Right ventricle myocardium superior (tissue), 1 donor: ENCODE measurements at places on chromosomes 5 and 9.

GRCh38 chr5:110846398-110847001 lies 107.7 kb downstream of the SLC25A46 start:
- no peak for DNase-seq

DNA sequence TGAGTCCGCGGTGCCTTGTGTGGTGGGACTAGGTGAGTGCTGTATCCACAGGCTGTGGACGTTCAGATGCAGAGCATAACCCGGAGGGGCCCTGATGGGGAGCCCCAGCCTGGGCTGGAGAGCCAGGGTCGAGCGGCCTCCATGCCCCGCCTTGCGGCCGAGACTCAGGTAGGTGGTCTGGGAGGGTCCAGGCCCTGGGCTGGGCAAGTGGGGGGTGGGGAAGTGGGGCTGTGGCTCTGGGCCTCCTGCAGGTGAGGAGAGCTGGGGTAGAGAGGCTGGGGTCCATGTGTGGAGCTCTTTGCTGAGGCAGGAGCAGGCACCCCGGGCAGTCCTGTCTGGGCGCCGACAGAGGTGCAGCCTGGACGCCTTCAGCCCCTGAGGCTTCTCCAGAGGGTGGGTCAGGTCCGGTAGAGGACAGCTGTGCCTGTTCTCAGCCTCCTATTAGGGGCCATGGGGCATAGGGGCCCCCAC lies 241.1 kb downstream of the CACNA1B start:
- DNase-seq = no peak

DNA sequence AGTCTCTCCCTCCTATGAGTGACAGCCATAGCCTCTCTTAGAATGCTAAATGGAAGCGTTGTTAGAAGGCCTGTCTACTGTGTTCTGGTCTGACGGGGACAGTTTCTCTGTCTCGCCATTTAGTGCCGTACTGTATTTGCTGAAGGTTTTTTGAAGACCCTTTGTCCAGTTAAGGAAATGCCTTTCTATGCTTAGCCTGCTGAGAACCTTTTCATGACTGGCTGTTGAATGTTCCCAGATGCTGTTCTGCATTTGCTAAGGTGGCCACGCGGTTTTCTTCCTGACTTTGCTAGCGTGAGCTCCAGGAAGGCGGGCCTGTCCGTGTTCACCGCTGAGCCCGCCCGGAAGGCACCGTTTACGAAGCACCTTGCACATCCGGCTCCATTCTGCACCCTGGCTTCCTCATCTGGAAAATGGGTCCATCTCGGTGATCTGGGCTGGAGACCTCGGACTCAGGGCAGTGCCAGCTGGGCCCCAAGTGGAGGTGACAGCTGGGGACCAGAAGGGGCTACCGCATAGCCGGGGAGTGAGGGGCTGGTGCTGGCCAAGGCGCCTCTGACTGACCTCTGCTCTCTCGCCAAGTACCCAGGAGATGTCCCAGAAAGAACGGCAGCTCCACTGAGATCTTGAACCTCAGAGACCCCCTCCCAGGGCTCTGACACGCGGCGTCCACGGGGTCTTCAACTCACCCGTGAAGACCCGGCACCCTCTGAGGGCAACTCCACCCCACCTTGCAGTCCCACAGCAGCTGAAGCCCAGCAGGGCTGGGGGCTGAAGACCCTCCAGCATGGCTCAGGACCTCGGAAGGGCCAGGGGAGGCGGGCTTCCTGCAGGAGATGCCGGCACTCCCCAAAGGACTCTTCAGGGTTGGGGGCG lies 52.5 kb upstream of the NKD2 start:
- DNase-seq = no peak

DNA sequence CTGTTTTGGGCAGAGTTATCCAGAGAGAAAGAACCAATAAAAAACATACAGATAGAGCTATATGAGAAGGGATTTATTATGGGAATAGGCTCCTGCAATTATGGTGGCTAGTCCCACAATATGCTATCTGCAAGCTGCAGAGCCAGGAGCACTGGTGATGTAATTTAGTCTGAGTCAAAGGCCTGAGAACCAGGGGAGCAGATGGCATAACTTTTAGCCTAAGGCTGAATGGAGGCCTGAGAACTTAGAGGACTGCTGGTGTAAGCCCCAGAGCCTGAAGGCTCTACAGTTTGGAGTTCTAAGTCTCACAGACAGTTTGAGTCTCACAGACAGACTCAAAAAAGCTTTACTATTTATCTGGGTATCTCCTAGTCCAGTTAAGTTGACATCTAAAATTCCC lies 263.8 kb downstream of the FBXL7 start:
- DNase-seq = no peak

GRCh38 chr9:132249690-132250089 lies 87.8 kb downstream of the NTNG2 start:
- no peak for DNase-seq

DNA sequence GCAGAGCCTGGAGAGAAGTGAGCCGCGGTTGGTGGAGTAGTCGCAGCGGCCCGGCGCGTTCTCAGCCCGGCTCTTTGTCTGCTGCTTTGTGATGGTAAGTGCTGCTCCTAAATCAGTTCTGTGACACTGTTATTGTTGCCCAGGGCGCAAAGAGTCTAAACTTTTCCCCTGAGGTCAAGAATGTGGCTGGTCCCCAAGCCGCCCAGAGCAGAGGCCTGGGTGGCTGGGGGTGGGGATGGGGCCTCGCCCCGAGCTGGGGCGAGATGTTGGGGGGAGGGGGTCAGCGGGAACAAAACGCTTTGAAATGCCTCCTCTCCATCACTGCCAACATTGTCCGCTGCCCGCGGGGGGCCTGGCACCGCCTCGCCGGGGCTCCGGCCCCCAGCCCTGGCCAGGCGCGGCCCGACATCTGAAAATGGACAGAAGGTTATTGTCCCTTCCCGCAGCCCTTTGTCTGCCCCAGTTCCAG lies 11.7 kb upstream of the CERCAM start:
- no peak for DNase-seq

DNA sequence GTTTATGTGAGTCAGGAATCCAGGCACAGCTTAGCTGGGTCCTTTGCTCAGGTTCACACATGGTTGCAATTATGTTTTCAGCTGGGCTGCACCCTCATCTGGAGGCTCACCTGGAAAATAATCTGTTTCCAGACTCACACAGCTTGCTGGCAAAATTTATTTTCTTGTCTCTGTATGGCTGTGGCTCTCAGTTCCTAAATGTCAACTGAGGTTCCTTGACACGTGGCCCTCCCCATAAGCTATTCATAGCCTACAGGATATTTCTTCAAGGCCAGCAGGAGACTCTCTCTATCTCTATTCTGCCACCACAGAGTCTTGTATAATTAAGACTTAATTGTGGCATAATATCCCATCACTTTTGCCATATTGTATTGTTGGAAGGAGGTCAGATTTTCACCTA lies 732.0 kb downstream of the CDH18 start:
- no peak for DNase-seq

DNA sequence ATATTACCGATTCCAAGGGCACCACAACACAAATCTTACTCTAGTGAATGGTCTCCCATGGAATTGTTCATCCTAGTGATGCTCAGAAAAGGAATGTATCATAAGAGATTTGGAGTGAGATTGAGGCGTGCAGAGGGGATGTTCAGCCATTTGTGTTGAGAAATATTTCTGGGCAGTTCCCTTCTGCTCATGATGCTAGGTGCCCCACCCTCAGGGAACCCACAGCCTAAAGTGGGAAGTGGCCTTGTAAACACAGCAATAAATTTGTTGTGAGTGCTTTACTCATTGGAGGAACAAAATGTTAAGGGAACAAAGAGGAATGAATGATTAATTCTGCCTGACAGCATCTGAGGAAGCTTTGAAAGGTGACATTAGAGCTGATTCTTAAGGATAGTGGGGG lies 129.9 kb downstream of the TLE4 start:
- DNase-seq = peak; percentile 51

DNA sequence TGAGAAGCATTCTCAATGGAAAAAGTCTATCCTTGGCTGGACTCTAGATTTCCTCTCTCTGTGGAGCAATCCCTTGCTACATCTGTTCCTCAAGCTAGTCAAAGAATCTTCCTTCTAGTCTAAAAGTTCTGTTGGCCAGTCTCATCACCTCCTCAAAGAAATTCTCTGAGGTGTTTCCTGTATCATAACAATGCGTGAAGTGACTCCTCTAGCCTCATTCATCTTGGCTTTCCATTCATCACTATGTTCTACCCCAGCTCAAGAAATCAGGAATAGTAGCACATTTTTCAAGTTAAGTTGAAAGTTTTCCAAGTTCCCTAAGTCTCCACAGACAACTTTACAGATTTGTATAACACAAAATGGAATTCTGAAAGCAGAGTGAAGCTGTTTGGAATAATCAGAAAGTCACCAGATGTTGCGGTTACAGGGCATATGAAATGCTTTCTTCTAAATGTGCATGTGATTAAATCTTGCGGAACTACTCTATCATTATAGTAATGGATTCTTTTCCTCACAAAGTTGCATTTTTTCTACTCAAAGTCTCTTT lies 176.6 kb upstream of the FREM1 start:
- no peak for DNase-seq

DNA sequence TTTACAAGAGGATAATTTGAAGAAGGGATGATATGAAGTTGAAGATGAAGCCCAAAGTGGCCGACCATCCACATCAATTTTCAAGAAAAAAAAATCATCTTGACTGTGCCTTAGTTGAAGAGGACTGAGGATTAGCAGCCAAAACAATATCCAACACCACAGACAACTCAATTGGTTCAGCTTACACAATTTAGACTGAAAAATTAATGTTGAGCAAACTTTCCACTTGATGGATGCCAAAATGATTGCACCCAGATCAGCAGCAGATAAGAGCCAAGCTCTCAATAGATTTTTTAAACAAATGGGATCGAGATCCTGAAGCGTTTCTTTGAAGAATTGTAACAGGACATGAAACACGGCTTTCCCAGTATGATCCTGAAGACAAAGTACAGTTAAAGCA lies 163.2 kb downstream of the GADD45G start:
- no peak for DNase-seq

DNA sequence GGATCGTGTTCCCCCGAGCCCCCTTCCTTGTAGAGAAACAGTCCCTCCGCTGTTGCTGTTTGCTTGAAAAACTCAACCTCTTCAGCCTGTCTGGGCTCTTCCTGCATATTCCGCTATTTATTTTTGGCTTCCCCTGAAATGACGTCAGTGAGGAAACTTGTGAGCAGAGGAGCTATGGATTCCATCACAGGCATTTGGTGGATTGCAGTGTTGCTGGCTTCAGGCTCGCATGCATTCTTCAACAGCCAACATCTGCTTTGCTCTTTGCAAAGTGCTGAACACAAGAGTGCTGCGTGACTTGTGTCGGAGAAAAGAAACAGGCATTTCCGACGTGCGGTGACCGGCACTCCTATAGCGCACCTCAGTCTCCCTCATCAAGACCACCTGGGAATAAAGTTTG lies 232.7 kb downstream of the RFK start:
- no peak for DNase-seq

GRCh38 chr5:143434261-143435209 lies 31.0 kb upstream of the NR3C1 start:
- DNase-seq = no peak

- no peak for DNase-seq
Measured at GRCh38 chr9:89597711-89598362, 7.0 kb upstream of the GADD45G start.

GRCh38 chr5:93620487-93621326 lies 37.7 kb downstream of the NR2F1 start:
- DNase-seq = peak; percentile 81

- DNase-seq = no peak
Measured at GRCh38 chr5:124460642-124461041, 285.8 kb downstream of the ZNF608 start.

DNA sequence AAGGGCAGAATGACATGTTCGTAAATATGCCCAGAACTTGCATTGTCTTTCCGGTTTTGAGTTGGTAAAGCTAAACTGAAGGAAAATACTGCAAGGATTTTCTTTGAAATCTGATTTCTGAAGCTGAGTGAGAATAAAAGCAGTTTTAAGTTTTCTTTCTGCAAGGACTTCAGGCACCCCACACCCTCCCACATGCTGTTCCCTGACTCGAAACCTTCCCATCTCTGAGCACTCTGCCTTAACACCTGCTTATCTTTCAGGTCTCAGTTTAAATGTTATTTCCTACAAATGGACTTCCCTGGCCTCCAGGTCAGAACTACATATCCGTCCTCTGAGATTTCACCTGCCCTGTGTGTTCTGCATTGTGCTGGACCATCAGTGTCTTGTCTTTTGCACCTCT lies 93.8 kb downstream of the KLHL3 start:
- DNase-seq = no peak

- no peak for DNase-seq
Measured at GRCh38 chr5:156000115-156000514, 326.8 kb upstream of the SGCD start.

DNA sequence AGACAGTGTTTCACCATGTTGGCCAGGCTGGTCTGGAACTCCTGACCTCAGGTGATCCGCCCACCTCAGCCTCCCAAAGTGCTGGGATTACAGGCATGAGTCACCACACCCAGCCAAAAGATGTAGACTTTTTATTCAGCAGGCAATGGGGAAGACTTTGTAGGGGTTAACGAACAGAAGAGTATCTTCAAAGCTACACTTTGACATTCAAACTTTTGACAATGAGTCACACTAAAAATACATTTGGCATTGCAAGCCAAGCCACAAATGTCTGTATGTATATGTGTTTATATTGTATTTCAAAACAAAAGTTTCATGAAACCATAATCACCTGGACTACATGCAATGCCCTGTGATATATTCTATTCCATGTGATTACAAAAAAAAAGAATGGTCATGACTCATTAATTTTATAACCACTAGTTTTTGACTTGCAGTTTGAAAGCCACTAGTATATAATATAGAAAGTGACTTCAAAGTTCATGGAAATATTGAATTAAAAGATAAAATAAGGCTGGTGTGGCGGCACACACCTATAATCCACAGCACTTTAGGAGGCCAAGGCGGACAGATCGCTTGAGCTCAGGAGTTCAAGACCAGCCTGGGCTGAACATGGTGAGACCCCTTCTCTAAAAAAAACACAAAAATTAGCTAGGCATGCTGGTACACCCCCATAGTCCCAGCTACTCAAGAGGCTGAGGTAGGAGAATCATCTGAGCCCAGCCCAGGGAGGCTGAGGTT lies 8.3 kb downstream of the DIMT1 start:
- no peak for DNase-seq

- no peak for DNase-seq
Measured at GRCh38 chr5:129973716-129974426, 69.6 kb downstream of the CHSY3 start.

- no peak for DNase-seq
Measured at GRCh38 chr5:2841208-2841607, 89.7 kb upstream of the IRX2 start.

DNA sequence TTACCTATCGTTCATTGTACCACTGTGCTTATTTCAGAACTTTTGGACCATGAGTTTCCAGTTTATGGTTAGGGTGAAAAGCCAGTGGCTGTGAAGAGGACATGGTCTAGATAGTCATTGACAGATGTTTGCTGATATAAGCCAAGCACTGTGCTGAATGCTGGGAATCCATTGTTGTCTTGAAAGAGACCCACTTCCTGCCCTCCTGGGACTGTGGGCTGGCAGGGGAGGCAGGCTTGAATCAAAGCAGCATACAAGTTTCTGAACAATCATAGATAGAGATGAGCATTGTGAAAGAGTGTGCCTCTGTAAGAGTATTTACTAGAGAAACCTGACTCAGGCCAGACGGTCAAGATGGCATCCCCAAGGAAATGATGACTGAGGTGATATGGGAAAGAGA lies 73.4 kb downstream of the NMUR2 start:
- DNase-seq = no peak

GRCh38 chr9:81588148-81588871 lies 101.0 kb downstream of the TLE1 start:
- DNase-seq = no peak
